ENCODE measurements at places on chromosomes 12 and 14.
A peak's percentile ranks its signal among the peaks of the same experiment; 100 is the strongest.

GRCh38 chr14:72863216-72864006 is 30.5 kb downstream of the DPF3 start:
- no peak for DNase-seq

GRCh38 chr12:53644133-53644532 is 18.0 kb upstream of the ATF7 start:
- no peak for DNase-seq

DNA sequence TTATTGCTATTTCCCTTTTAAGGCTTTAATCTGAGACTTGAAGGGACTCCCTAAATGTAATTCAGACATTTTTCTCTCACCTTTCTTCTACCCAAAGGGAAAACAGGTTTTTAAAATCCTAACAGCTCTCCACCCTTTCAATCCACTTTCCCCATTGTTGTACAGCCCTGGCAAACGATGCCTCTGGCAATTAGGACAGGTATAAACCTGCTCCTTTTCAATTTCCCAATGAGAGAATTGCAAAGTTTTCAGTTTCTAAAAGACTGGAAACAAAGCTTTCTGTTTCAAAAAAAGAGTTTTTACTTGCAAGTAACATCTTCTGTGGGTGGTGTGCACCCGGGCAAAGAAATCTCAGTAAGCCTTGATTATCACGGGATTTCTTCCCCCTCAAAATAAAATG is 131.2 kb downstream of the HMGA2 start:
- DNase-seq: no peak

DNA sequence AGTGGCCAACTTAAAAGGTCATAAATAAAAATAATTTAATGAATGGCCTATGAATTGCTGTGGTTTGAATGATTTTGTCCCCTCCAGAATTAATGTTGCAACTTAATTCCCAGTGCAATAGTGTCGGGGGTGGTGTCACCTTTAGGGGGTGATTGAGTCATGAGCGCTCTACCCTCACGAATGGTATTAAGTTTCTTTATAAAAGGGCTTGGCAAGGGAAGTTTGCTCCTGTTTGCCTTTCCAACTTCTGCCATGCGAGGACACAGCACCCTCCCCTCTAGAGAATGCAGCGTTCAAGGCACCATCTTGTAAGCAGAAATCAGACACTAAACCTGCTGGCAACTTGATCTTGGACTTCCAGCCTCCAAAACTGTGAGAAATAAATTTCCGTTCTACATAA is 253.3 kb downstream of the ATXN7L3B start:
- no peak for DNase-seq

GRCh38 chr12:49583366-49584094 is 15.6 kb upstream of the MCRS1 start:
- no peak for DNase-seq

GRCh38 chr14:41171045-41171444 is 435.6 kb upstream of the LRFN5 start:
- no peak for DNase-seq

- DNase-seq: no peak
Observed at GRCh38 chr14:61215222-61216020, 65.7 kb downstream of the TMEM30B start.

- DNase-seq: peak; percentile 12
Observed at GRCh38 chr14:63383776-63384367, 65.1 kb upstream of the GPHB5 start.

DNA sequence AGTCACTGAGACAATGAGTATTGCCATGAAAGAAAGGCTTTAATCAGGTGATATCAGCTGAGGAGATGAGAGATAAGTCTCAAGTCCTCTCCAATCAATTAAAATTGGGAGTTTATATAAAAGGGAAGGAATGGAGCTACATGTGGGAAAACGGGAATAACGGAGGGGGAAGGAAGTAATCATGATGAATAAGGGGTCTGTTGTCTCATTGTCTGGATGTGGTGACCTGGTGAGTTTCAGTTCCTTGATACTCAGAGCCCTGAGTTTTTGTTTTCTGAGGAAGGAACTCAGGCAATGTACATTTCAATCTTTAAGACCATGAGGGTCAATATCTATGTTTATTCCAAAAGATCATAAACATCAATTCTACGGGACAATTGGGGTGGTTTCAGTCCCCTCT is 198.8 kb downstream of the KITLG start:
- DNase-seq: no peak

- DNase-seq: peak; percentile 73
Observed at GRCh38 chr14:95313707-95314106, 6.0 kb downstream of the CLMN start.

- no peak for DNase-seq
Observed at GRCh38 chr12:103249607-103250006, 246.2 kb downstream of the C12orf42 start.

- no peak for DNase-seq
Observed at GRCh38 chr14:56562883-56563282, 16.7 kb upstream of the TMEM260 start.

DNA sequence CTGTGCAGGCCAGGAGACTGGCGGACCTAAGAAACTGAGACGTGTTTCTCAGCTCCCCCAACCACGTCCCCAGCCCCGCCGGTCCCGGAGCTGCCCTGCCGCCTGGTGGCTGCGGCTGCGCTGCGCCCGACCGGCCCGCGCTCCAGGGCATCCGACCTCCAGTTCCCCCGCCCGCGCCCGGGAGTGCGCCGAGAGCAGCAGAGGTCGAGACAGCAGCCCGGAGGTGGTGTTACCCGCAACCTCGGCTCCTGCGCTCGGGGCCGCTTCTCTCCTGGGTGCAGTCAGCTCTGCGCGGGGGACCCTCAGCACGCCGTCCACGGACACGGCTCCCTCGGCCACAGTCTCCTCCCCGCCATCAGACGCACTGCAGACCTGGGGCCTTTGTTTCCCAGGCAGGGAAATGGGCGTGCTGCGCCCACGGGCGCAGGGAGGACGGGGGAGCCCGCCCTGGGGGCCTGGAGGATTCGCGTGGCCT is 21.6 kb upstream of the GPR132 start:
- peak; percentile 85 for DNase-seq

- DNase-seq: no peak
Observed at GRCh38 chr14:71438684-71439083, 493.5 kb upstream of the RGS6 start.

DNA sequence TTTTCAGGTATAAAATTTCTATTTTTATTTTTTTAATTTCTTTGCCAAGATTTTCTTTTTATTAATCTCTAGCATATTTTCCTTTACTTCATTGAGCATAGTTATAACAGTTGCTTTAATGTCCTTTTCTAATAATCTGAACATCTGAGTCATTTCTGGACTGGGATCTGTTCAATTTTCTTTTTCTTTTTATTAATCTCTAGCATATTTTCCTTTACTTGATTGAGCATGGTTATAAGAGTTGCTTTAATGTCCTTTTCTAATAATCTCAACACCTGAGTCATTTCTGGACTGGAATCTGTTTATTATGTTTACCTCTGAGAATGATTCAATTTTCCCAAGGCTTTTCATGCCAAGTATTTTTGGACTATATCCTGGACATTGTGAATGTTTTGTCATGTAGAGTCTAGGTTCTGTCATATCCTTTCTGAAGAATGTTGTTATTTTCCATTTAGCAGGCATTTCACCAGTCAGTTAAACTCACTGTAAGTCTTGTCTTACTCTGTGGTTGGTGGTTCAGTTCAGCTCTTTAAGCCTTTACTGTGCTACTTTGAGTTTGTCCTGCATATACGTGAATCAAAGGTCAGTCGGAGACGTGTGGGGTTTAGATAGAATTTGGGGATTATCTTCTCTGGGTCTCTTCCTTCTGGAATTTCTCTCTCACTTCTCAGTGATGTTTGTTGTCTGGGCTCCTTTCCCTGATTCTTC is 20.3 kb downstream of the TTC6 start:
- DNase-seq: no peak

DNA sequence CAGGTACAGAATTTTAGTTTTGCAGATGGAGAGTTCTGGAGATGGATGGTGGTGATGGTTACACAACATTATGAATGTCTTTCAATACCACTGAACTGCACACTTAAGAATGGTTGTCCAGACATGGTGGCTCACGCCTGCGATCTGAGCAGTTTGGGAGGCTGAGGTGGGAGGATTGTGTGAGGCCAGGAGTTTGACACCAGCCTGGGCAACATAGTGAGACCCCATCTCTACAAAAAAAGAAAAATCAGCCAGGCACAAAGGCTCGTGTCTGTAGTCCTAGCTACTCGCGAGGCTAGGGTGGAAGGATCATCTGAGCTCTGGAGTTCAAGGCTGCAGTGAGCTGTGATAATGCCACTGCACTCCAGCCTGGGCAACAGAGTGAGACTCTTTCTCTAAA is 8.1 kb upstream of the USP30 start:
- no peak for DNase-seq

- no peak for DNase-seq
Observed at GRCh38 chr14:79337761-79338160, 873.5 kb downstream of the DIO2 start.

DNA sequence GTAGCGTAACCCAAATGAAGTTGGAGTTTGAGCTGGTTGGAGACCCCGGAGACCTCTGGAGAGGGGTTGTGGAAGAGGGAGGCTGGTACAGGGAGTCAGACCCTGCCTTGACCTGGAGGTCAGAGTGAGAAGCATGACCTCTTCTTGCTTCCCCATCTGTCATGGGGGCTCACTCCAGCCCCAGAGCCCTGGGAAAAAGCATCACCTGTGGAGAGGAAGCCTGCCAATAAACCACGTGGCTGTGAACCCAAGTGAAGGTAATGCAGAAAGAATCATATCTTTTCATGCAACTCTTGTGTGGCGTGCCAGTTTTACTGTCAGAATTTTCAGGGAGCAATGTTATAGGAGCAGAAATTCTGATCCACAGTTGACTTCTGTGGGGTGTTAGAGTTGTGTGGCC is 178.5 kb upstream of the PRICKLE1 start:
- no peak for DNase-seq

GRCh38 chr14:22991852-22992251 is 9.5 kb upstream of the AJUBA start:
- no peak for DNase-seq

DNA sequence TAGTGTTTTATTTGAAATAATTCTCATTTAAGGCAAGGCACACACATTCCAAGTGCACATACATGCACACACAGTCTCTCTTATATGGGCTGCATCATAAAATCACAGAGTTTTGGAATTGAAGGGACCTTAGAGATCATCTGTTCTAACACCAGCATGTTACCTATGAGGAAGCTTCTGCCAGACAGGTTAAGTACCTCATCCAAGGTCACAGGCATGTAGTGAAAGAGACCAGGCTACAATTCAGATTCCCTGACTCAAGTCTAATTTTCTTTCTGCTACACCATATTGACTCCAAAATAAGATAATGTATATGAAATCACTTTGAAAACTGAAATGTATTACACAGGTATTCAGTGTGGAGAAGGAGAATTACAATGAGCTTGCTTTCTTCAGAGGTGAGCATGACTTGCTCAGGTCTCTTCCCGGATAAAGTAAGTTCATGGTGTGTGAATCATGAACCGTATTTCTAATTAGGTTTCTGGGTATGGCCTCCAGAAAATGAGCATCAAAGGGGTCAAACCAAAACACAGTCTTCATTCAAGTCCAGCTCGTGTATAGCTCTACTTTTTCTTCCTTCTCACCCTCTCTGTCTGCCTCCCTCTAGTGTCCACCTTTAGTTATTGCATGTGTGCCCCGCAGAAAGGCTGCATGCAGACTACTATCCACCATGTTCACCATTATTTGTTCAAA is 411.9 kb downstream of the FUT8 start:
- DNase-seq: peak; percentile 68

DNA sequence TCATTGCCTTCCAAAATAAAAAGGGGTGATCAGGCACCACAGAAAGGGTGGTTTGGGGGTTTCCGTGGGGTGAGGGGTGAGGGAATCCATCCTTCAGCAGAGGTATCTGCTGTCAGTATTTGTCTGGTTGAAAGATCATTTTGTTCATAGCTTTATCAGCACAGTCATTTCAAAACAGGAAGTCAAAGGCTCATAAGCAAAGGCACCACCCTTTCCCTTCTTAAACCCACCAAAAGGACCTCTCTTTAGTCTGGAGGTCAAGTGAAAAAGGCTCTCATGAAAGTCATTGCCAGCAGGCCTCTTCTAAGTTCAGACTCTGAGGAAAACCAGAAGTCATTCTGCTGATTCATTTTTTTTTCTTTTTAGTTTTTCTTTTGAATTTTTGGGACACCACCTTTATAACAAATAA is 6.2 kb downstream of the CHST11 start:
- DNase-seq: peak; percentile 76

GRCh38 chr14:21194597-21194996 is 38.7 kb upstream of the OR5AU1 start:
- DNase-seq: no peak

- DNase-seq: no peak
Observed at GRCh38 chr12:28699029-28699428, 450.0 kb upstream of the FAR2 start.

DNA sequence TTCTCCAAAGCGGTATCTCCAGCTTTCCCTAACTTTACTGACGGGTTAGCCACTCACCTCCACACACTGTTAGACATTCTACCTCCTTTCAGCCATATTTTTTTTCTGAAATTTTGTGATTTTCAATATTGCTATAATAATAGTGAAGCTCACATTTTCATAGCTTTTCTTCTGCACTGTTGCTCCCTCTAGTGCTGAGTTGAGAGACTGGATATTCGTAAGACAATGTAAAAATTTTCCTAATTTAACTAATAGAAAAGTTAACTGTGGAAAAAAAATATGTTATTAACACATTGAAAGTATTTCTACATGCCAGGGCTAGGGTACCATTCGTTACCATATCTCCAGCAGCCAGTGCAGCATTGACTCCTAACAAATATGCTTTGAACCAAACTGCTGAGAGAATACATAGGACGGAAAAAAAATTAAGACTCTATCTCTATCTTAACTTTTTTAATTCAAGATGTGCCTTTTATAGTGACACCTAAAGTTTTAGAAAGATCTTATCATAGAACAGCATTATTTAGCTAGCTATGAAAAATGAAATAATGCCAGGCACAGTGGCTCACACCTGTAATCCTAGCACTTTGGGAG is 48.7 kb upstream of the ABCC9 start:
- no peak for DNase-seq

DNA sequence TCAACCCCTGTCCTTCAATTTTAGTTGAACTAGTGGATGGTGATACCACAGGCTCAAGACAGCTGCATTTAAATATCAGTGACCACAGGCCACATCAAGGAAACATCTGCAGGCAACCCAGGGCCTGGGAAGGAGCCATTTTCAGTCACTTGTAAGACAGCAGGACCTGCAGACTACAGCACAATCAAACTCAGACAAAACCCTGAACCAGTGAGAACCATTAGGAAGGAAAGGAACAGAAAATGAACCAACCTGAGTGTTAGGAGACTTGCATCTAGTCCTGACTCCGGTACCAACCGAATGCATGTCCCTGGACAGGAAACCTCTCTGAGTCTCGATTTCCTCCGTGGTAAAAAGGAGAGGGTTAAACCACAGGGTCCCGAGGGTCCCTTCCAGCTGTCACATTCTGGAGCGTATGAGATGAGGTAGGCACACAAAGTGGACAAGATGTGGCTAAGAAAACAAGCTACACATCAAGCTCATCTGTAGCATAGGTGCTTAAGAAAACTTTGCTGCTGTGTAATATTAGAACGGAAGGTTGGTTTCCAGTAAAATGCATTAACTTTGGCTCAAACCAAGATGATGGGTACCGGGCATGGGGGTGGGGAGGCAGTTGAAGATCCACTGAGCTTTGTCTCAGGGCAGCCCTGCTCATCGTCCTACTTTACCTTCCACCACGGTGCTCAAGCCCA is 1.6 kb upstream of the CDKN1B start:
- DNase-seq: peak; percentile 61

Measured in CD4-positive, alpha-beta T cell treated with Interleukin-4 for 1 hour (primary cell).